Brain microvascular endothelial cell (primary cell): ENCODE measurements at places on chromosomes 3 and 15.
A peak's percentile ranks its signal among the peaks of the same experiment; 100 is the strongest.

- no peak for DNase-seq
Observed at GRCh38 chr3:53794597-53794996, 51.6 kb downstream of the CHDH start.

DNA sequence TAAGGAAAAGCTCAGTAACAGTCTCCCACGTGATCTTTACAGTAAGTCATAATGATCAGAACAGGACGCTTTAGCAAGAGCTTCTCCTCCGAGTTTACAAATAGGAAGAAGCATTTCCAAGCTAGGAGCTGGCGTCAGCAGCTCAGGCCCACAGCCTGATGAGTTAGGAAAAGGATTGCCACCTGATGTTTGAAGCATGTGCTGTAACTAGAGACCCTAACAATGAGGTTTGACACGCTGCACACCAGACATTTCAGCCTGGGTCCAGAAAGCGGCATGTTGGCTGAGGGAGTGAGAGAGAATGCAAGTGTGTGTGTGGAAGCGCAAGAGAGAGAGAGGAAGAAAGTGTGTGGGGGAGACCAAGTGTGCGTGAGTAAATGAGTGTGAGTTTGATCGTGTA, 47.3 kb downstream of the TLE3 start:
- DNase-seq: no peak

DNA sequence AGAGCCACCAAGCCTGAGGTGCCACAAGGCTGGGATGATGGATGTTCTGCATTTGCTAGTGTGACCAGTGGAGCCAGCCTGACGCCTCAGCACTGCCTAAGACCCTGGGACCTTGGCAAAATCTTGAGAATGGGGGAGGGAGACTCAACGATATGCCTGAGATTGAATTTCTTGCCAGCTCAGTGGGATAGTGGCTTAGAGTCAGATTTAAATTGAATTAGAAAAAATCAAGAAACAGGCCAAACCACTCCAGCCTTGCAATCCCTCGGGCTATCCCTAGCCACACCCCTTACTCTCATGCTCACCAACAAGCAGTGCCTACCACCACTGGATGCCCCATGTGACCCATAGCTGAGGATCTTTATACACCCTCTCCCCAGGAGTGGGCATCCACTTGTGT, 18.7 kb upstream of the PDE8A start:
- no peak for DNase-seq

- no peak for DNase-seq
Observed at GRCh38 chr3:67678665-67679064, 24.3 kb upstream of the SUCLG2 start.

DNA sequence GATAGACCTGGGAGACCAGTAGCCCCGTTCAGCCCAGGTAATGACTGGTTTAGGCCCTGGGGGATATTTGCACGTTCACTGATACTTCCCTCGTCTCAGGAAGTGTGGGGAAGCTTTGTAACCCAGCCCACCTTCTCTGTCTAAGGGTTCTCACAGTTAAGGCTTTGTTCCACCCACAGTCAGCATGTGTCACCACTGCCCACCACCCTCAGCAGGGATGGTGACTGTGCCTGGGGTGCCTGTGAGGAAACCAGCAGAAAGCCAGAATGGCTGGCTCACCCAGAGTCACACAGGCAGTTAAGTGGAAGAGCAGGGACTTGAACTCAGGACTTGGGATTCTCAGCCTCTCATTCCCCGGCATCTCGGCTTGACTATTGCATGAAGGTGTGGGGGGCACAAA, 5.2 kb downstream of the KBTBD13 start:
- DNase-seq: no peak

GRCh38 chr15:63505842-63506222, 1.4 kb downstream of the USP3 start:
- DNase-seq: no peak

DNA sequence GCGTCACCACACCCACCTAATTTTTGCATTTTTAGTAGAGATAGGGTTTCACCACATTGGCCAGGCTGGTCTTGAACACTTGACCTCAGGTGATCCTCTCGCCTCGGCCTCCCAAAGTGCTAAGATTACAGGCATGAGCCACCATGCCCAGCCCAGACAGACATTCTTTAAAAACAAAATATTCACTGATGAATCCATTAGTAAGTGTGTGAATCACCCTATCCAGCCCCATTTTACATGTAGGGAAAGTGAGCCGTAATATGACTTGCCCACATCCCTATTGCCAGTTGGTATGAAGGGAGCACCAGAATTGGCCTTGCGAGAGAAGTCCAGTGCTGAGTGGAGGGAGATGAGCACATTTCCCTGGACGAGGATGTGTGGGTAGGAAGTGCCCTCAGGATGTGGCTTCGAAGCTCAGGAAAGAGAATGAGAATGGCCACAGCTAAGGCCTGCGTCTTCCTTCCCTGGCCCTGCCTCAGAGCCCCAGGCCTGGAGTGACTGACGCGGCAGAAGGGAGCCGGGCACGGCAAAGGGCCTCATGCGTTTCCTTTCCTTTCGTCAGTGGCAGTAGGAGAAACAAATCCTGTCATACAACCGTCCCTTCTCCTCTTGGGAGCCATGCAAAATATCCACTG, 28.3 kb upstream of the ETV5 start:
- no peak for DNase-seq

DNA sequence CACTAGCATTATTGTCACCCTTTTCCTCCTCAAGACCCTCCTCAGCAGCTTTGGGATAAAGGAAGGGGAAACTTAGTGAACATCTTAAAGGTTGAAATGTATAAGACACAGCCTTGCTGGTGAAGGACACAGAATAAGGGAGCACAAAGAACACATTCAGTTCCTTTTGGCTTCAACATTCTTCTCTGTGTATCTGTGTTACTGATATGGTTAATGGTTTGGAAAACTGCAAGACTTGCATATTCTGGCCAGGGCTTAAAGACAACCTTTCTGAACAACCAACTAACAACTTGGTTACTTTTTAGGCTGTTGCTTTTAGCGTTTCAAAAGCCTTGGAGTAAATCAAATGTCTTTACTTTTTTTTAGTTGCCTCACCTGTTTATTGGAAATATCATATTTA, 680.5 kb downstream of the MECOM start:
- no peak for DNase-seq

DNA sequence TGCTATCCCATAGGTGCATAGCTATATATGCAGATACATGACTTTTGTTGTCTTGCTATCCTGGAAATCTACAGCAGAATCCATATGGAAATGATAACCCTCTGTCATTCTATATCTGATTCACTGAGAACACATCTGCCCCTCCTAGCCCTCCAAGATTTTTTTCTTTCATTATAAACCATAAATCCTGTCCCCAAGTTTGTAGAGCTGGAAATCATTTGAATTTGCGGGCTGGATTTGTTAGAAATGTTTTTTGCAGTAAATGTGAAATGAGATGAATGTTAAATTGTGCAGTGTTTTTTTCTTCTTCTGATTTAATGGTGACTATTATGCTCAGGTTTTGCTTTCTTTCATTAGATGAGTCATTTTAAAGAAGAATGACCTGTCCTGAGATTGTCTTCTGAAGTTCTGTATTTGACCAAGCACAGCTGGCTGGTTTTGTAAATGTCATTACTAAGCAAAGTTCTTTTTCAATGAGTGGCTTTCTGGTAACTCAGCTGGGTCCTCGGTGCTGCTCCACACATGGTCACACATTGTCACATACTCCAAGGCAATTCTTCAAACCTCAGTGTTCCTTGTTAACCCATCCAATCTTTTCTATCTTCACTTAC, 25.3 kb upstream of the ABHD17C start:
- DNase-seq: no peak

DNA sequence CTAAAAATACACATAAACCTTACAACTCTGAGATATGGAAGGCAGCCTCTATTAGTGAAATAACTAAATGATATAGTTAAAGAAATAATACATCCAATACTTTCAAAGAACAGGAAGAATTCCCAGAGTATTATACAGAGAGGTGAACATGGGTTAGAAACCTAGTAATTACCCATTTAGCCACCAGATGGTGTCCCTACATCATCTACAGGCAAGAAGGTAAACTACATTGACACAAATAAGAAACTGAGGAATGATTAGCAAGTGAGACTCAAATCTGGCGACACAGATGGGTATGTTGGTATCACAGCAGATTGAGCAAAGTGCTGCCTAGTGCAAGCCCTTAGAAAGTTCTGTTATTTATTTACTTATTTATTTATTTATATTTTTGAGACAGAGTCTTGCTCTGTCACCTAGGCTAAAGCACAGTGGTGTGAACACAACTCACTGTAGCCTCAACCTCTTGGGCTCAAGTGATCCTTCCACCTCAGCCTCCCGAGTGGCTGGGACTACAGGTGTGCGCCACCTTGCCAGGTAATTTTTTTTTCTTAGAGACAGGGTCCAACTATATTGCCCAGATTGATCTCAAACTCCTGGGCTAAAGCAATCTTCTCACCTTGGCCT, 28.2 kb downstream of the NEK4 start:
- peak; percentile 32 for DNase-seq

- DNase-seq: peak; percentile 95
Observed at GRCh38 chr3:151305060-151305774, 11.4 kb downstream of the GPR87 start.
